ENCODE measurements at places on chromosomes 6 and 20.
A peak's percentile ranks its signal among the peaks of the same experiment; 100 is the strongest.

- no peak for DNase-seq
Measured at GRCh38 chr6:17493286-17493685, 99.9 kb downstream of the CAP2 start.

DNA sequence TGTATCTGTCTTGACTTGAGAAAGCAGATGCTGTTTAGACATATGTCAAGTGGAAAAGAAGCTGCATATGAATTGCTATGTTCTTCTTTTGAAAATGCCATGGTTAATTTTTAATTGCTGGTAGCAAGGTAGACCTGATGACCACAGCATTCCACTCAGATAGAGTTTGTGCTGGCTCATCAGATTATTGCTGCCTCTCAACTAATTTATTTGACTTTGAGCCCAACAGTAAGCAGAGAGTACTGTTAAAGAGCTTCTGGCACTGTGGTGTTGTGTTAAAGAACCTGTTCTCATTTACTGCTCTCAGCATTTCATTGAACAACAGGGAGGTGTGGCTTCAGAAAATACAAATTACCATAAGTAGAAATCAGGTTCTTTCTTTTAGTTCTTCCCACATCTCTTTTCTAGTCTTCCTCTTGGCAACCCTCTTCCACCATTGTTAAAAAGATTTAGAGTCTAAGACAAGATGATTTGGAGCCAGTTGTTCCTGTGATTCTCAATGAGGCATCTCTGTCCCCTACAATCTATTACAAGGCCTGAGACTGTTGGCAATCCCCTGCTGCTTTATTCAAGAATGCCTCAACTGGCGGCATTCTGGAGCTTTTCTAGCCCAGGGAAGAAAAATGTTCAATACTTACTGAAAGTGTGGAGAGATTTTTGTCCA, 967.6 kb upstream of the GJE1 start:
- no peak for DNase-seq

DNA sequence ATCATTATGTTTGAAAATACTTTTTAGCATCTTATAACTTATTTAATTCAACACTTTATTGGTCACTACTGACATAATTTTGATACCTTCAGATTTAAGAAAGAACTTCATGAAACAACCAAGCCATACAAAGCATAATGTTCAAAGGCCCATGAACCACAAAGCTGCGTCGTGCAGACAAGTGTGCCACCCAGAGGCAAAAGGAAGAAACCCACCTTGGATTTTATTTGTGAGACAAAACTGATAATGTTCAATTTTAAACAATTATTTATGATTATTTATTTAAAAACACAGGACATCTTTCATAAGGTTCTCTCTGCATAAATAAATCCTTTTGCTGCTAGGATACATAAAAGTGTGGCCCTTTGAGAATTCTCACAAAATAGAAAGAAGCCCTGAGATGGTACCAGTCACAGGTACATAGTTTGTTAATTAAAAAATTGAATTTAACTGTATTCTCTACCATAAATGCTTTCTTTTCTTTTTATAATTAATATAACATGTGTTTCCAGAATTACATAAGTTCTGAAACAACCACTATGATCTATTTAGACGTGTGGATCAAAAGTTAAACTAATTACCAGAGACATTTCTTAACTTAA, 143.7 kb downstream of the RALGAPA2 start:
- DNase-seq, result peak; percentile 52

- DNase-seq, result no peak
Measured at GRCh38 chr6:164142322-164142721, 727.8 kb downstream of the QKI start.

DNA sequence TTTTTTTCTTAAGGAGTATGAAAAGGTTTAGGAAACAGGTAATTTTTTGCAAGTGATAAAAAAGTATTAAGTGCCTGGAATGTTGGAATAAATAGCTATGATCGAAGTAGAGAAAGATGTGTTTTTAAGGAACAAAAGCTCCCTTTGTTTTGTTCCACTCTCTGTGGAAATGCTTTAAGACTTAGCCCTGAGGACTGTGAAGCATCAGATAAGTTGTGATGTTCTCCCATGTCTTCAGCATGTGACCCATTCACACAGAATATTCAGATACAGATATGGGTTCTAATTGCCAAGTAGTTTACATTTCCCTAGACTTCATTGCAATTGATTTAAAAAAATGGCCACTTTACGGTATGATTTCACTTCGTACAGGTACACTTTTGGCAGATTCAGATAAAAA, 80.6 kb downstream of the KCNQ5 start:
- no peak for DNase-seq

GRCh38 chr6:6758915-6759654, 170.6 kb downstream of the LY86 start:
- peak; percentile 29 for DNase-seq

GRCh38 chr6:12878741-12879140, 162.2 kb downstream of the PHACTR1 start:
- no peak for DNase-seq

DNA sequence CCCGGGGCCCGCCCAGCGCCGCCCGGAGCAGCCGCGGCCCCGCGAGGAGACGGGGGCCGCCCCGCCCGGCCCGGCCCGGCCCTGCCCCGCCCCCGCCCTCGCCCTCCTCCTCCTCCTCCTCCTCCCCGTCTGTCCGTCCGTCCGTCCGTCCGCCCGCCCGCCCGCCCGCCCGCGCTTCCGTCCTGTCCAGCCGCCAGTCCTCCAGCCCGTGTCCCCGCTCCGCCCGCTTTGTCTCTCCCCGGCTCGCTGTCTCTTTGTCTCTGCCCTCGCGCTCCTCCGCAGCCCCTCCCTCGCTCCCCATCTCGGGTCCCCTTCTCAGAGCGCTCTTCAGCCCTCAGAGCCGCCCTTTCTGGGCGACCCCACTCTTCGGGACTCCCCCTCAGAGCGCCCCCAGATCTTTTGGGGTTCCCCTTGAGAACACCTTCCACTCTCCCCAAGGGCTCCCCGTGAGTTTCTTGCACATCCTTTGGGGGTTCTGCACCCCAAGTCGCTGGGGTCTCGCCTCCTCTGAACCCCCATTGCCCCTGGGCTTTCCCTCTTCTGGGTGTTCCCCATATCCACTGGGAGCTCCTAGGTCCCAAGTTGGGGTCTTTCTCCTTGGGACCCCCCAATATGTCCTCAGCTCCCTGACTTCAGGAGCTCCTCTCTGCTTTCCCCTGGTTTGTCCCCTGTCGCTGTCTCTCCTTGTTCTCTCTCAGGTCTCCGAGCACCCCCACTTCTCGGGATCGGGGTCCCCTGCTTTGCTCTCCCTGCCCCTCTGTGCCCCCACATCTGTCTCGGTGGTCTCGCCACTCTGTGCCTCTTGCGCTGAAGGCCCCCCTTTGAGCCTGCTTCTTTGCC, 79.5 kb upstream of the MYL9 start:
- peak; percentile 53 for DNase-seq

DNA sequence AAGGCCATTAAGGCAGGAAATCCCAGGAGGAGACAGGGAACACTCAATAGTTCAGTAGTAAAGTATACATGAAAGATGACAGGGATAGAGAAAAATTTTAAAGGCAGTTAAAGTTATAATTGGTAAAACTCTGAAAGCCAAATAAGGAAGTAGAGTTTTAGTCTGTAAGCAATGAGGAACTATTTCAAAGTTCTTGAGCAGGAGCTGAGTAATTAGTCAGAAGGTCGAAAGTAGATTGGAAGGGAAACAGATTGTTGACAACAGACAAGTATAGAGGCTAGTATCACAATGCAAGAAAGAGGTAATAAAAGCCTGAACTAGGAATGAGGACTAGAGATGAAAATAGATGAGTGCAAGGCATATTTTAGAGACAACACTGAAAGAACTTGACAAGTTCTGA, 150.3 kb downstream of the CDK19 start:
- DNase-seq, result no peak

- DNase-seq, result no peak
Measured at GRCh38 chr20:59386809-59387208, 86.4 kb downstream of the EDN3 start.

DNA sequence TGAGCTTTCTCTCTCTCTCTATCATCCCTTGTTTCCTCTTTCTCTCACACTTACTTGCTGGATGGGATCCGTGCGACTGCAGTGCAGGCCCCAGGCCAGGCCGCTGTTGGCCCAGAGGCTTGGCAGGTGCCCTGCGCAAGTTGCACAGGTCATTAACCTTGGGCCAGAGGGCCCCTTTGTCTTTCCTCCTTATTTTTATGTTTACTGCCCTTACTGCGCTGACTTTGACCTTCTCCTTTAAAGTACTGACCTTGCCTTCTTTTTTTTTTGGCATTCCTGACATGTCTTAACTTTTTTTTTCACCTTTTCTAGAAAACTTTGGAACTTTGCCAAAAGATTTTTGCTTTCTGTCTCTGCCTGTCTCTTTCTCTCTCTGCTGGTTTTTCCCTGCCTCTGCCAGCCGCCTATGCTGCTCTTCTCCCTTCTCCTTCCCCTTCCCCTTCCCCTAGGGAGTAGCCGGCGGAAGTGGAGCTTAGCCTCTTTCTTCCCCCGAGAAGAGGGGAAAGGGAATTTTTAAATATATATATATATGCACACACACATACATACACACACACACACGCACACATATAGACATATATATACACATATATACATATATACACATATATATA, 59.6 kb upstream of the CDH4 start:
- no peak for DNase-seq

GRCh38 chr6:80133020-80133419, 26.5 kb downstream of the BCKDHB start:
- DNase-seq, result peak; percentile 18

DNA sequence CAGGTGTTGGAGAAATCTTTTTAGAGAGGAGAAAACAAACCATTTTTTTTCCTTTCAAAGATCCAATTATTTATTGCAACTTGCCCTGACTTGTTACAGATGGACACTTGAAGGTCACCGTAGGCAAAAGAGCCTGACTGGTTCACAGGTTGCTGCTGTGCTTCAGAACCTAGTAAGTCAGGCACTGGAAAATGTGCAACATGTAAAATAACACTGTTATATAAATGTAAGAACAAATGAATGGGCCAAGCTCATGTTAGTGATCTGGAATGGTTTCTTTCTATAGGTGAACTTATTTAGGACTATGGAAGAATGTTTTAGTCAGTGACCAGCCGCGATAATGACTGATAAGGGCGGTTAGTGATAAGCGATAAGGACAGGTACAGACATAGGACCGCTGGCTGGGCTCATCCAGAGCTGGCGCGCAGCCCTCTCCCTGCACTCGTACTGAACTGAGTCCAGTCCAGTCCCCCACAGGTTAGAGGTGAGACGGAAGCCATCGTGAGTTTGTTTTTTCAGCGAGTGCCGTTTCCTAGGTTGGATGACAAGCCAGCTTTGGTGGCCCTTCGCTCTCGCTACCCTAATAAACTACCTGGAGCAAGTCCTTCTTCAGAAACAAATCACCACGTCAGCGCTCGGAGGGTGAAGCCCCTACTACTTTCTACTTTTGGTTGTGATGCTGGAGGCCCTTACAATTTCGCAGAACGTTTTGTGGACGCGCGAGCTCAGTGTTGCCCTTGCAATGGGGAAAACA, 94.4 kb upstream of the PRDM1 start:
- peak; percentile 39 for DNase-seq

DNA sequence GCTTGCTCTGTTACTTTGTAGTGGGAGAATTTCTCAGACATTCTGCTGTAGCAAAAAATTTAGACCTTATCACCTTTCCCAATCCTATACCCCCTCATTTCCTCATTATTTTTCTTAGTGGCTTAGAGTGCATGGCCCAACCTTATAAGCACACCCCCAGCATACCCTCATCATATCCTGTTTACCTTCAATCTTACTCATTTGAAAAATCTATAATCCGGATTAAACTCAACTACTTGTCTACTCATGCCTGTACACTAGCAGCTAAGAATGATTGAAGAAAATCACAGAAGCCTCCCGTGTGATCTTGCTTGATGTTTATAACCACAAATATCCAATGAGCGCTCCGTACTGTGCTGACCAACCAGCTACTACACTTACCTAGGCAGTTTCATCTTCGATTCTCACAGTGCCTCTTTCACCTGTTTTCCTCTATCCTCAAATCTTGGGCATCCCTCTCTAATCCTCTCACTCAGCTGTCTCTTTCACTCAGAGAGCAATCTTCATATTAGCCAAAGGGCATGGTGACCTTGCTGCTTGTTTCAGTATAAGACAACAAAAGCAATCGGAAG, 36.6 kb downstream of the AIG1 start:
- DNase-seq, result no peak

DNA sequence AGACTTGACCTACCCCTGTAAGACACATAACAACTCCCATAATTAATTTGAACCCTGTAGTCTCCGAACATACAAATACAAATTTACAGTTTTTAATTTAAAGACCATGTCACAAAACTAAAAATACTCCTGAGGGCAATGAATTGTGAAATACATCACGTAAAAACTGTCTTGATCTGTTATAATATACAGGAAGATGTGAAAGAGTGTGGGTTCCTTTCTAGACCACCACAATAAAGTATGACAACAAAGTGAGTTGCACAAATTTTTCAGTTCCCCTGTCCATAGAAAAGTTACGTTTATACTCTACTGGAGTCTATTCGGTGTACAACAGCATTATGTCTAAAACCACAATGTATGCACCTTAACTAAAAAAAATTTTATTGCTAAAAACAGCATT, 11.0 kb upstream of the BLOC1S5 start:
- DNase-seq, result no peak

DNA sequence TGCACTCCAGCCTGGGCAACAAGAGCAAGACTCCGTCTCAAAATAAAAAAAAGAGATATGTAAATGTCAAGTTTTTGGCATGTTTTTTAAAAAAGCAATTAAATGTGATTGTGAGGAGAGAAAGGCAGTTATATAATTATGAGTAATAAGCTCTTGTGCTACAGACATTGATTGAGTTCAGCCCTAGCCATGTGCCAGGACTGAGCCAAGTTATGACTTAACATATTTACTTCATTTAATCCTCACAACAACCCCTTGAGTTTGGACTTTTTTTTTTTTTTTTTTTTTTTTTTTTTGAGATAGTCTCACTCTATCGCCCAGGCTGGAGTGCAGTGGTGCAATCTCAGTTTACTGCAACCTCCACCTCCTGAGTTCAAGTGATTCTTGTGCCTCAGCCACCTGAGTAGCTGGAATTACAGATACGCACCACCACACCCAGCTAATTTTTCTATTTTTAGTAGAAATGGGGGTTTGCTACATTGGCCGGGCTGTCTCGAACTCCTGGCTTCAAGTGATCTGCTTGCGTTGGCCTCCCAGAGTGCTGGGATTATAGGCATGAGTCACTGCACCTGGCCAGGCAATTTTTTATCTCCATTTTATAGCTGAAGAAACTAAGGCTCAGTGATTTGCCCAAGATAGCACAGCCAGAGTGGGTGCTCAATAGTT, 15.0 kb upstream of the CSE1L start:
- DNase-seq, result no peak

- no peak for DNase-seq
Measured at GRCh38 chr6:54315656-54316055, 7.4 kb downstream of the TINAG start.

DNA sequence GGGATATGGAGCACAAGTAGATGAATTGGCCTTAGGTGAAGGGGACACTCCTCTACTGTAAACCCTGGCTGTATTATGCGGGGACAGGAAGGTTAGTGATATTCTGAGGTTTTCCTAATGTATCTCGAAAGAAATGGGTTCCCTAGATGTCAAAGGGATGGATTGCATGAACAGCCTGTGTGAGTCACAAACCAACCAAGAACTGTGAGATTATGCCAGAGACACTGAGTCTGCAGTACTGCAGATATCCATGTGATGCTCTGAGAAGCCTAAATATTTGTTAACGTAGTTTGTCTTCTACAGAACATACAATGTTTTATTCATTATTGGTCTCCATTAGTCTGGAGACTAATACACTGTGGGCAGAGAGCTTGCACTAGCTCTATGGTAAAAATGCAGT, 182.2 kb downstream of the AKAP7 start:
- no peak for DNase-seq

GRCh38 chr20:35015863-35016193, 60.2 kb downstream of the MYH7B start:
- DNase-seq, result no peak

All from stimulated activated CD4-positive, alpha-beta T cell treated with anti-CD3 and anti-CD28 coated beads, Interleukin-15, amount 100 ng/mL, for 24 hours (primary cell).